Activated T-helper 2 cell treated with anti-CD3 and anti-CD28 coated beads, Interferon-gamma antibody, Interleukin-2, Interleukin-4, amounts not matched to agents 10 μg/mL and 5 μg/mL and 100 μg/mL, durations not matched to agents 14 hours and 24 hours and 36 hours (primary cell): ENCODE measurements at places on chromosomes 12 and 14. TPM values are rescaled to one million over a fixed set of nuclear protein-coding genes. Genes with fewer than 3 reads are reported as not detected.

The RTL1 gene
- total RNA-seq = not detected in 2 replicates

The KLRF1 gene
- total RNA-seq = not detected in 2 replicates

The ATP2B1 gene
- 19.0 and 21.0 TPM in 2 replicates for total RNA-seq

The ADAMTS20 gene
- not detected in 2 replicates for total RNA-seq
